PC-9 (cell line): ENCODE measurements at places on chromosomes 3 and 15.

DNA sequence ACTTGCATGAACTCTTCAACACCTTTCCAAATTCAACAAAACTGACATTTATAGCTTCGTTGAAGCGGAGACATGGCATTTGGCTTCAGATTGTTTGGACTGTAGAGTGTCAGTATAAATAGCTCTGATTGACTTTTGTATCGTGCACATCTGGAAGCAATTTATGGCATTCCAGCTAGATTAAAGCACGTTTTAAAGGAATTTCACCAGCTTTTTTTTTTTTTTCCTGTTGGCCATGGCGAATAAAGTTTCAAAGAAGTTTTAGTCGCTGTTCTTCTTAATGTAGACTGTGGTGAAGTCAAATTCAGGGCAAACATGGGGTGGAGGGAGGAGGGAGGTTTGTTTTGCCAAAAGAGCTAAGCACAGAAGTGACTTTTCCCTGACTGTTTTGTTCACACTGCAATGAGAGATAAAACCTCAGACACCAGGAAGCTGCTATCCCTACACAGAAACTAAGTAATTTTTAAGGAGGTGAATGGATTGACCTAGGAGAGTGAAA, 391.0 kb upstream of the RARB start:
- DNase-seq: no peak

GRCh38 chr3:188339410-188340295, 185.7 kb downstream of the LPP start:
- no peak for DNase-seq

GRCh38 chr3:31462050-31462569, 70.6 kb upstream of the STT3B start:
- DNase-seq: no peak

- no peak for DNase-seq
These were observed 651.4 kb downstream of the OTOL1 start for GRCh38 chr3:162147996-162148395.

DNA sequence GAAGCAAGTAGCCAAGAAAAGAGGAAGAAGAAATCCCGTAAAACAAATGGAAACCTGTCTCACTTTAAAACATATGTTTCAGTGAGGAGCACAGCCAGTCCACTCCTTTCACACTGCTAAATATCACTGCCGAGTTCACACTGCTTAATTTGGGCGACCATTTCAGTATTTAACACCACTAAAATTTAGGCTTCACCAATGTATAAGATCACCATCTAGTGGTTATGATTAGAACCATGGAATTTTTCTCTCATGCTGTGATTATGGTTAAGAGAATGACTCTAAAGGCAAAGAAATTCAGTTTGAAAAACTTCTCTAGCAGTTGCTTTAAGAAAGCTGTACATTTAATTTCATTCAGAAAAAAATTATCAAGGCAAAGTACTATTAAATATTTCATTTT, 16.6 kb downstream of the SLC4A7 start:
- DNase-seq: no peak

DNA sequence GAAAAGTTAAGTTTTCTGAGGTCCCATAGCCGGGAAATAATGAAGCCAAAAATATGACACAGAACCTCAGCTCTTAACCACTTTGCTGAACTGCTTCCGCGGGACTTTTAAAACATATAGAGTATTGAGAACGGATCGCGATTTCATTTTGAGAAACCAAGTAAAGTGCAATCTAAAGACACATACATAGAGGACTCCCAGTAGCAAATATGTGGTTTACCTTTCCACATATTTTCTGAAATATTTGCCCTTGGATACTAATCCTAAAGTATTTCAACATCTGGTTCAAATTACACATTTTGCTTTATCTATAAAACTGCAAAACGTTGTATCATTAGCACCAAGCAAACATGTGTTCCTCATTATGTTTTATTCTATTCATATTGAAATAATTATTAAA, 776.5 kb downstream of the ROBO2 start:
- DNase-seq: no peak

GRCh38 chr3:182971637-182972036, 8.7 kb downstream of the DCUN1D1 start:
- no peak for DNase-seq
